ENCODE measurements at places on chromosomes 2 and 18.

DNA sequence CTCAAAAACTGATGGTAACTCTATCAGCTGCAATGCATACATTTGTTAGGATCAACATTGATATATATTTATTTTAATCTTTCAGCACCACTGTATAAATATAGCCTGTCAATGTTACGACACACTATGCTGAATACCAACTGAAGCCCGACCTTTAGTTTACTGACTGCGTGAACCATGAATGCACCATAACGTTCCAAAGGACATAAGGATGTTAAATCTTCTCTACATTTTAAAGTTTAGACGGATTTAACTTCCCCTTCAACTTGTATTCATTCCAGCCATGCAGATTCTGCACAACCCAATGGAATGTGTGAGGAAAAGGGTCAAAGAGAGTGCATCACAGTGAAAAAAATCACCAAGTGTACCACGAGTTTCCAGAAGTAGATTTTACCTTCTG, 489.5 kb downstream of the IRS1 start:
- DNase-seq, result no peak

DNA sequence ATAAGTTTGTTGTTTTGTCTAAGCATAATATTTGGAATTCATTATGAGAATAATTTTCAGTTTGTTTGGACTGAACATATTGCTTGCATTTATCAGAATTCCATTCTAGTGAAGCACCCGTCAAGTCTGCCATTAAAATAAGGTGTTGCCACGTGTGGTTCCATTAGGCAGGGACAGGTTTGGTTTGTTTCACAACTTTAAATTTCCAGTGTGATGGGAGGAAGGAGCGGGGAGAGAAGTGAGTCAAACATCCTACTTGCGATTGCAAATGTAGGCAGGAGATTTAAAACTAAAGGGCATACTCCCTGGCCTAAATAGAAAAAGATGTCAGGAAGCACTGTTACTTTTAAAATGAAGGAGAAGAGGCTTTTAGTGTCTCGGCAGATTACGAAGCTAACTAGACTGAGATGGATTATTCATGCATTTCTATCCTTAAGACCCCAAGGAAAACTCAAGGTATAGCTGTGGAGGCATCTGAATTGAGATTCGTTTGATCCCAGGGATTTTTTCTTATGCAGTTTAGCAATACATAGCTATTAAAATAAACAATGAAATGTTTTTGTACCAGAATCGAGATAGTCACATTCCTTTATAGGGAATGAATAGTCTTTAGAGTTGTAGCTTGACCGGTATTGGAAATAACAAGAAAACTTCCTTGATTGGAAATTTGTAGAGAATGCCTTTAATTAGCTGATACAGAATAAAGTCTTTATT, 19.8 kb downstream of the GRHL1 start:
- peak; percentile 44 for DNase-seq

DNA sequence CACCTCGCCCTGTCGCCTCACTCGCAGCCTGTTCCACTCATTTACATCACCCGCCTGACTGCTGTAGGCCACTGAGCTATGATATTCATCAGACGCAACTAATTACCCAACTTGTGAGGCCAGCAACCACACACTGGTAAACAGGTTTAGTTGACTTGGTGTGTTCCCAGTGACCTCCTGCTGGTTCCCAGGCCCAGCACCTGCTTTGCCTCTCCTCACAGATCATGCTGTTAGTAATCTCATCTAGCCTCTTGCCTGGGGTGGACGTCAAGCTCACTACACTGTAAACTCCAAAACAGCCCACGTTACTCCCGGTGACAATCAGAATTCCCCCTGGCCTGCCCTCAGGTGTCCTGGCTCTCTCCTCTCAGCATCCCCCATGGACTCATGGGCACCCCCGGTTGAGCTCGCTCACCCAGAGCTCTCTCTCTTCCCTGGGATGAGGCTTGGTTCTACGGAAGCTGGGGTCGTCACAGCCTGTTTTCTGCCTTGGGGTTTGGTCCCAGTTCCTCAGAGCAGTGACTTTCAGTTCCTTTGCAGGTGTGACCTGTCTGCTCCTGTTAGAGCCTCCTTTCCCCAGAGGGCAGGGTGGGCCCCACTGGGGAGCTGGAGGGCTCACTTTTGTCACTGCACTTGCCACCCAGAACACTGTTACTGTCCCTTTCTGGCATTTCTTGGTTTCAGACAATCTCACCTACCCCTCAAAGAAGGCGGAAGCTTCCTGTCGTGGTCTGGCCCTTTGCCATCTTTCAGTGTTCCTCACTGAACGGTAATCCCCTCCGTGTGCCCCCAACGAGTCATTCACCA, 40.3 kb downstream of the INPP5D start:
- no peak for DNase-seq

- DNase-seq, result peak; percentile 8
Observed at GRCh38 chr2:175233135-175233719, 51.7 kb upstream of the ATP5MC3 start.

- DNase-seq, result no peak
Observed at GRCh38 chr18:79515331-79515730, 119.6 kb downstream of the NFATC1 start.

DNA sequence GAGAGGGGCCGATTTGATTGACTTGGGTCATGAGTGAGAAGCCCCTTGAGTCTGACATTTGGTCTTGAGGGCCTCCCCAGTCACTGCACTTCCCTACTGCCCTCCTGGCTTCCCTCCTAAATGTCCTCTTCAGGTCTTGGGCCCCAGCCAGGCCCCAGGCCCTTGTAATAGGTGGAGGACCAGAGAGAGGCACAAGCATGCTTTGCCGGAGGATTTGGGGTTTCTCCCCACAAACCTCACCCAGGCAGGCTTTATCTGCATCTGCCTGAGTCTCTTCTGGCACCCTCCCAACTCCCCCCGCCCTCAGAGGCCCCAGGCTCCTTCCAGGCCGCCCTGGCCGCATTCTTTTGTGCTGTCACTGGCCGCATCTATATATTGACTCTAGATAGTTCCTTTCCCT, 270.7 kb downstream of the HAUS1 start:
- DNase-seq, result no peak

GRCh38 chr18:24964216-24964615, 387.8 kb downstream of the ZNF521 start:
- peak; percentile 15 for DNase-seq
